Adrenal gland (tissue), 19 donors: ENCODE measurements at places on chromosomes 6 and 20. TPM values are rescaled to one million over a fixed set of nuclear protein-coding genes. Genes with fewer than 3 reads are reported as not detected.

THBS2 gene
- 5.6 TPM for polyA plus RNA-seq

ANKEF1 gene
- 0.88 TPM for polyA plus RNA-seq

MAS1 gene
- polyA plus RNA-seq = under 0.01 TPM

RAD21L1 gene
- polyA plus RNA-seq = 0.07 TPM

FAM162B gene
- 6.1 TPM for polyA plus RNA-seq

POM121L2 gene
- 0.03 TPM for polyA plus RNA-seq

CALHM5 gene
- polyA plus RNA-seq = 0.44 TPM

CTCFL gene
- 0.08 TPM for polyA plus RNA-seq

SLC22A2 gene
- polyA plus RNA-seq = not detected

PI16 gene
- 0.29 TPM for polyA plus RNA-seq

VGLL2 gene
- not detected for polyA plus RNA-seq

LIME1 gene
- 45.0 TPM for polyA plus RNA-seq

CLPSL2 gene
- polyA plus RNA-seq = not detected

OPN5 gene
- not detected for polyA plus RNA-seq

WFDC2 gene
- polyA plus RNA-seq = 0.37 TPM

CALHM4 gene
- polyA plus RNA-seq = not detected

METTL24 gene
- polyA plus RNA-seq = 0.90 TPM

BPIFA1 gene
- polyA plus RNA-seq = not detected

VSX1 gene
- polyA plus RNA-seq = 0.73 TPM

CRISP2 gene
- not detected for polyA plus RNA-seq

KPNA5 gene
- polyA plus RNA-seq = 8.9 TPM

ESF1 gene
- polyA plus RNA-seq = 7.1 TPM

ABHD12 gene
- polyA plus RNA-seq = 69.3 TPM

BFSP1 gene
- 3.3 TPM for polyA plus RNA-seq

ABHD16B gene
- polyA plus RNA-seq = 1.2 TPM

ZNF318 gene
- polyA plus RNA-seq = 9.2 TPM

FOXF2 gene
- 1.2 TPM for polyA plus RNA-seq

ITPR3 gene
- polyA plus RNA-seq = 3.0 TPM

UNC93A gene
- polyA plus RNA-seq = not detected

MYCT1 gene
- 6.7 TPM for polyA plus RNA-seq

DDO gene
- polyA plus RNA-seq = 5.8 TPM

PAK5 gene
- polyA plus RNA-seq = 2.4 TPM

RSPH4A gene
- polyA plus RNA-seq = 0.84 TPM

SEC23B gene
- 189 TPM for polyA plus RNA-seq
